ENCODE measurements at places on chromosomes 7 and 10.
A peak's percentile ranks its signal among the peaks of the same experiment; 100 is the strongest.

DNA sequence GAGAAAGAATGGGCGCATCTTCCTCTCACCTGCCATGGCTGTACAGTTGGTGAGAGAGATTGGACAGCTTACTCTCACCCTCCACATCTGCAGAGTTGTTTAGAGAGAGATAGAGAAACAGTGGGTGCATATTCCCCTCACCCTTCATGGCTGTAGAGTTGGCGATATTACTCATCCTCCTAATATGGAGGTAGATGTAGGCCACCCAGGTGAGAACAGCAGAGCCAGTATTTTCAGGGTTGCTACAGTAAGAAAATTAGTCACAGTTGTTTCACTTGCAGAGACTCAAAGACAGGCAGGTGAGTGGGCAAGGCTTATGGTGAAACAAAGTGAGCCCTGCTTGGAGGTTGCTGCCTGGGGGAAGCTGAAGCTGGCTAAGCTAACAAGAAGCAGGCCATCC lies 65.0 kb upstream of the PFKP start:
- no peak for DNase-seq

DNA sequence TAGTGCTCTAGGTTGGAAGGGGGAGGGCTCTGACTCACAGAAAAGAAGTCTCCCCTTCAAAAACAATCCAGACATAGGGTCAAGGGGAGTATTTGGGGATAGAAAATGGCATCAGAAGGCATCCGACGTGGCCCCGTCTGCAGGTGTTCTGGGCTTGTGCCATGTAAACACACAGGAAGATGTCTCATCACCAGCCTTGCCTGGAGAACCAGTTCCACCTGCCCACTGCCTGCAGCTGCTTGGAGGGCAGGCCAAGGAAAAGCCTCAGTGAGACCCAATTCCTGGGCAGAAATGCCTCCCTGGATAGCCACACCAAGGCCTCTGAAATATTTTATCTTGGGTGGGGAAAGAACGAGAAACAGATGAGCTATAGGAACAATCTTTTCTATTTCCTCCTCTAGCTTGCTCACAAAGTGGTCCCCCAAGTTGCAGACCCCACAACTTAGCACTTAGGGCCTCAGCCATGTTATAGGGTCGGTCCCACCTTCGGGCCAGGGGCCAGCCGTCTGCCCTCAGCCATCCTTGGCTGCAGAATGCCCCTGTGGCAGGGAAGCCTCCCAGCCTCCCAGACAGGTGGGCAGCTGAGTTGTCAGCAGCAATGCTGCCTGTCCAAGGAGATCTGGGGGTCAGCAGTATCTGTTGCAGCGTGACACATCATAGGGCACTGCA lies 54.3 kb upstream of the ECHDC3 start:
- DNase-seq, result peak; percentile 92

- DNase-seq, result no peak
These were observed 11.9 kb downstream of the PROSER2 start for GRCh38 chr10:11835061-11835460.

DNA sequence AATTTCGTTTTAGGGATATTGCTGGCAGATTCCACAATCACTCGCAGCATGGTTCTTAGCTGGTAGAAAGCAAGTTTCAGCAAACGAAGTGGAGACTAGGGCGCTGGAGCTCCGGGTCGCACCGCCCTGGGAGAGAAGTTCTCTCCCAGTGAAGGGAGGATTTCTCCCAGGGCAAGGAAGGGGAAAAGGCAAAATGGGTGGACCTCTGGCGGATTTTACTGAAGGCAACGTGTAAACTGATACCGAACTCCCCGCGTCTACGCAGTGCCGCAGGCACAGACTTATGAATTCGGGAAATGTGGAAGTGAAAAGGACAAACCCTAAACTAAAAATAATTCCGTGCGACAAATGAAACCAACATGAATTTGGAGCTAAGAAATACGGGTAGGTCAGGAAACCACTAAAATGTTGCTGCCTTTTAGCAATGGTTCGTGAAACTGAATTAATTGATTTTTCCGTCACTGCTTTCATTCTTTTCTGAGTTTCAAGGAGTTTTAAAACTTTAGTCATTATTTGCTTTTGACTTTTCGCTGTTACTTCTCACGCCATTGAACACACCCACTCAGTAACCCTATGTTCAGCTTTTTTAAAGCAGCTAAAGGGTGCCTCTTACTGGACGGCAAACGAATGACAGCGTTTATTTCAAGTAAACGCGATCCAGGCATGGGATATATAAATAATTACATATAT lies at the start of gene MYOF:
TSS of gene MYOF (minus strand) at position 190 of the 690 bp plus-strand sequence. CDS start at position 50, 140 bp downstream.
- DNase-seq, result peak; percentile 84

GRCh38 chr10:76899490-76899889 lies 738.1 kb downstream of the KCNMA1 start:
- DNase-seq, result no peak

GRCh38 chr7:16419859-16420258 lies 1.5 kb downstream of the CRPPA start:
- DNase-seq, result no peak

DNA sequence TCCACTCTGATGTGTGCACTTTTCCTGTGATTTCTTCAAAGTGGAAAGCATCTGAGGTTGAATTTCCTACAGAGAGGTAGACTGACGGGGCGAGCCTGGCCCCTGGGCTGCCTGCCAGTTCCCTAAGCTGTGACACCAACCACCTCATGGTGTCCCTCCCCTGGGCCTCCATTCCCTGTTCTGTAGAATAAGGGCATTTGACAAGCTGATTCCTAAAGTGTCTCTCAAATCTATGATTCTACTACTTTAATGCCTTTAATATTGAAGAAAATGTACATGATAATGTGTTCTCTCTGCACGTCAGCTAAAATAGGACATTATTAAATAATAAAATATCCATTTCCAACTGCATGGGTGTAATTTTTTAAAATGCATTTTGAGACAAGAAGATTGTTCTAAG lies 105.1 kb downstream of the SEC61G start:
- no peak for DNase-seq

DNA sequence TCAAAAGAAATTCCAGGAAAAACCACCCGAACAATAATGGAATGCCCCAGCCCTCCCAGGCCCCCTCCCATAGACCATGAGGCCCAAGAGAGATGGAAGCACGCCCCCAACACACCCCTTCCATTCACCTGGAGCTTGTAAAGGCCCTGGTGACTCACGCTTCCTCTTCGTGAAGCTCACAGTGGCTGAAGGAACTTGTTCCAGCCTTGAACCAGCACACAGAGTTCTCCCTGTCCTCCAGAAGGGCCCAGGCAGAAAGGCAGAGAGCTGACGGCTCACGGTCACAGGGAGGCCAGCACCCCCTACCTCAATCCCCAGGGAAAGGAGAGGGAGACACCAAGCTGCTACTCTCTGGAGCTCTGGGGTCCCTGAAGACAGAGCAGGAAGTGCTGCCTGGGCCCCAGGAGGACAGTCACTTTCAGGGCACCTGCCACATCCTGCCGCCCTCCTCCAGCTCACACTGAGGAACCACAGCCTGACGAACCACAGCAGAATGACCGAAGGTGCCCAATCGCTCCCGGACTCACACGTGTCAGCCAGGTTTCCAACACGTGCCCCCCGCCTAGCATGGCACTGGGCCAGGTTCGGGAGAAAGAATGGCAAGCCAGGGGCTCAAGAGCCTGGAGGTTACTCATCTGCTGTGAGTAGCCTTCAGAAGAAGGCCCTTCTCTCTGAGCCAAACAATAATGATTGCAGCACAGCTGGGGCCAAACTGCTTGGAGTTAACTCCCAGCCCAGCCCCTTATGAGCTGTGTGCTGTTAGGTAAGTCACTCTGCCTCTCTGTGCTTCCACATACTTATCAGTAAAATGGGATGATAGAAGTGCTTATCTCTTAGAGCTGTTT lies 52.8 kb downstream of the DLG5 start:
- peak; percentile 62 for DNase-seq

GRCh38 chr10:20272608-20273007 lies 456.4 kb downstream of the PLXDC2 start:
- no peak for DNase-seq

DNA sequence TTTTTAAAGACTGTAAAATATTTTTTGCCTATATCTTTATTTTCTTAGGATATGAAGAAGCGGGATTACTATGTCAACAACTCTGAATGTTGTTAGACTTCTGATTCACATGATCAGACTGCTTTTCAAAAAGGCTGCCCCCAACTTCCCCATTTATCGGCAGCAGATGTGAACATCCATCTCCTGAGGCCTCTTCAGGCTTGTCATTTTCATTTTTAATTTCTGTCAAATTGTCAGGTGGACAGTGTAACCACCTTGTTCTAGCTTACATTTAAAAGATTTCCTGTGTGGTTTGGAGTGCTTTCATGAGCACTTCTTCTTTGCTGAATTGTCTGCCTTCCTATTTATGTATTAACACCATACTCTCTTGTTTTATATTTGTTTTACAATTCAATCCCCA lies 78.8 kb upstream of the GSDME start:
- no peak for DNase-seq

Data from DMS53 (cell line).